Amniotic stem cell (primary cell): ENCODE measurements at places on chromosomes 13 and 19.

GRCh38 chr19:11373885-11374432 is 507 bp upstream of the SWSAP1 start:
- DNase-seq = no peak

DNA sequence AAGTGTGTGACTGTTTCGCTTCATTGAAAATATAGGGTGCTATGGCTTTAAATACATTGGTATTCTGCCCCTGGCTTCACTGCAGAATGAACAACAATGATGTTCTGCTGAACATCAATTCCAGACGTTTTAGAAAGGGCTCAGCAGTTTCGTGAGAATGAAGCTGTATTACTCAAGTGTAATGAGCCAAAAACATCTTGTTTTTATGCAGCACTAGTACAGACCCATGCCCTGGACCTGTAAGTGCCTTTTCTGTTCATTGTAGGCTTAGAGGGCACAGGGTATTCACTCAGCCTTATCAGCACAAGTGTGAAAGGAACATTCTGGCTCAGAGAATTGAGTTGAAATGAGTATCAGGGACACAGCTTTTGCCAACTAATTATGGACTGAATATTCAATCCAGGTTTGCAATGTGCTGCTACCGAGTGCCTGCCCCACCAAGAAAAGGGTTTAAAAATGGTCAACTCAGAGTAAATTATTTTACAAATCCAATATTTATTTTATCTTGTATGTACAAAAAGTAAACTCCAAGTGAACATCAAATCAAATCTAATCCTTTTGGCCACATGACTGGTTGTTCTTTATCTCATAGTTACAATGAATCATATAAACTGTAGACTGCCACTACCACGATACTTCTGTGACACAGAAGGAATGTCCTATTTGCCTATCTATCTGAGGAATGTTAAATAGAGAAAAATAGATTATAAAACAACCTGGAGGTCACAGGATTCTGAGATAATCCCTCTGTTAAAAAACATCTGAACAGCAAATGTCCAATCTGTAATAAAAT is 362.8 kb downstream of the NALCN start:
- no peak for DNase-seq

- no peak for DNase-seq
Measured at GRCh38 chr13:21641629-21642028, 29.2 kb upstream of the FGF9 start.

DNA sequence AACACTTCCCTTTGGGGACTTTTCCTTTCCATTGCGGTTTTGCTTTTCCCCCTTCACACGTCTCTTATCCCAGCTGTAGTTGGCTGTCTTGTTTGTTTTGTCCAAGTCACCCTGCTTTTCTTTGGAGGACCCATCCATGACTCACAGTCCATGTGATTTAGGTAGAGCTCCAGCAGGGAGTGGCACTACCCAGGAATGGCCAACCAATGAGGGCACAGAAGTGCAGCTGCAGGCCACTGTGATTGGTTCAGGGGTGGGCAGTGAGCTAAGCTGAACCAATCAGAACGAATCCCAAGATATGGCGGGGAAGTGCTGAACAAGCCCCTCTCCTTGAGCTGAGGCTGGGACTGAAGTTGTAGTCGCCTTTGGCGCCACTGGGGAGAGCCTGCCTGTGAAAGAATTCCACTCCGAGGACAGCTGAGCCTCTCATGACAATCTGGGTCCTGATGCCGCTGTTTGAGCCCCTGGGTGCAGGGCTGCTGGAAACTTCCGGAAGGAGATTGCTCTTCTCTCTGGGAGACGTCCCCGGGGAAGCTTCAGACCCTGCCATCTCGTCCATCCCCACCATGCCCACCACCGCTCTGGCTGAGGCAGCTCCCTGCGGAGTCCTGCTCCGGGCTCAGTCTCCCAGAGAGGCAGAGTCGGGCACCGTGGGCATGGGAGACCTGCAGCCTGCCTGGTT is 62.9 kb upstream of the URI1 start:
- DNase-seq = no peak

DNA sequence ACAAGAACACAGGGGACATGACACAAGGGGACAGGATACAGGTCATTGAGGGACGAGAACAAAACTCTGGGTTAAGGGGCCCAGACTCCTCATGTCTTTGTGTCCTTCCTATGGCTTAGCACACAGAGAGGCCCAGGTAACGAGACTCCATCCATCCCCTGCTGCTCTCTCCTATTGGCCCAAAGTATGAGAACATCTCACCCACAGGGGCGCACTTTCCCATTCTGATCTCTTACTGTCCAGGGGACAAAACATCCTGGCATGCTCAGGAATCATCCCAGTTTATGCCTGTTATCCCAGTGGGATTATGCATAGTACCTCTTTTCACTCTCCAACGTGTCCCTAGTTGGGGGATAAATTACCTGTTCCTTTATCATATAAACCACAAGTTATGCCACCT is 19.2 kb downstream of the C13orf42 start:
- DNase-seq = no peak

DNA sequence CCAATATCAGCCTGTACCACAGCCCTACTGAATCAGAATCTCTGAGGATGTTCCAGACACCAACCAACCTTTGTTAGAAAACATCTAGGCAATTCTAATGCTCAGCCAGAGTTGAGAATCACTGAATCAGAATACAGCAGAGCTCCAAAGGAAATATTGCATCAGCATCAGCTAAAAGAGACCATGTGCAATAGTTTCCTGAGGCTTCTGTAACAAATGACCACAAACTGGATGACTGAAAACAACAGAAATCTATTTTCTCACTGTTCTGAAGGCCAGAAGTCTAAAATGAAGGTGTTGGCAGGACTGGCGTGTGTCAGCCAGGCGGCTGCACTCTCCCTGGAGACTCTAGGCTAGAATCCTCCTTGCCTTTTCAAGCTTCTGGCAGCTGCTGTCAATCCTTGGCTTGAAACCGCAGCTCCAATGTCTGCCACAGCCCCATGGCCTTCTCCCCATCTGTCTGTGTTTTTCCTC is 1.2 kb upstream of the DCT start:
- DNase-seq = no peak

GRCh38 chr13:40640845-40641458 is 25.5 kb downstream of the FOXO1 start:
- DNase-seq = no peak

DNA sequence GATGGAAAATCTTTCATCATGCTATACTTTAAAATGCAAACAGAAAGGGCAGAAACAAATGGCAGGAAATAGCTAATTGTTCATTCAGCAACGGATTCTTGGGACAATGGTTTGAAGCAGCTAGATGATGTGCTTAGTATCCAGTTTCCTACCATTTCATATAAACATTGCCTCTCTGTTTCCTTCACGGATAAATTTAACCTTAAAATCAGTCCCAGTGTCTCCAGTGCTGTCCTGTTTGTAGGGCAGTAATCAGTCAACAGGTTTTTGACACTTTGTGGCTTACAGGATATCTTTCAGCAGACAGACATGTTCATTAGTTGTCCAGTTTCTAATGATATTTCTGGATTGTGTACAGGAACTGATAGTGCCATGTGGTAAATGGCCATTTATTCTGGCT is 24.7 kb upstream of the RB1 start:
- no peak for DNase-seq

GRCh38 chr19:6059988-6060599 is 50.2 kb downstream of the RFX2 start:
- no peak for DNase-seq

DNA sequence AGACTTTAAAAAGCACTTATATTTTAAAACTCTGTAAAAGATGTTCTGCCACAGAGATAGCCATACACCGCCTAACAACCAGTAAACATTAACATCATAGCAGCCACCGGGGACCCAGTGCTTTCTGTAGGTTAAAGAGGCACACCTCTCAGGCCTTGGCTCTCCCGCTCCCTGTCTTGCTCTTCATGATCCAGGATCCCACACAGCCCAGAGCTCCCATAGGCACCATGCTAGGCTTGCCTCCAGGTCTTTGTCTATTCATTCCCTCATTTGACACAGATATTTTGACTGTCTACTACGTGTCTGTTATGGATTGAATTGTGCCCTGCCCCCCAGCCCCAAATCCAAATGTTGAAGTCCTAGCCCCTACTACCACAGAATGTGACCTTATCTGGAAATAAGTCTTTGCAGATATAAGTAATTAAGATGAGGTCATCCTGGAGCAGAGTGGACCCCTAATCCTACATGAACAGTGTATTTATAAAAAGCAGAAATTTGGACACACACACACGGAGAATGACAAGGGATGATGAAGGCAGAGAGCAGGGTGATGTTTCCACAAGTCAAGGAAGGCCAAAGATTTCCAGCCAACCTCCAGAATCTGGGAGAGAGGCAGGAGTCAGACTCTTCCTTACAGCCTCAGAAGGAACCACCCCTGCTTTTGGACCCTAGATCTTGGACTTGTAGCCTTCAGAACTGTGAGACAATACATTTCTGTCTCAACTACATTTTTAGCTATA is 272.6 kb downstream of the DNAJC15 start:
- no peak for DNase-seq

DNA sequence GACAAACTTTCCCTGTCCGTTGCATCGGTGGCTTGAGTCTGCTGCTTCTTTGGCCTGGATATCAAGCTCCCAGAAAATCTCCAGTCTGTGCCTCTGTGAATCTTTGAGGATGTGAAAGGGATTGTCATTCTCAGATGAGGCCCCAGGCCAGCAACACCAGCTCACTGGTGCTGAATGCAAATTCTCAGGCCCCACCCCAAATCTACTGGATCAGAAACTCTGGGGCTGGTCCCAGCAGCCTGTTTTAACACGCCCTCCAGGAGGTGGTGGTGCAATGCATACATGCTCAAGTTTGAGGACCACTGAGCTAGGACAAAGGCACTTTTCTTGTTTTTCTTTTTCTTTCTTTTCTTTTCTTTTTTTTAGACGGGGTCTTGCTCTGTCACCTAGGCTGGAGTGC is 23.6 kb downstream of the TNFSF11 start:
- no peak for DNase-seq

DNA sequence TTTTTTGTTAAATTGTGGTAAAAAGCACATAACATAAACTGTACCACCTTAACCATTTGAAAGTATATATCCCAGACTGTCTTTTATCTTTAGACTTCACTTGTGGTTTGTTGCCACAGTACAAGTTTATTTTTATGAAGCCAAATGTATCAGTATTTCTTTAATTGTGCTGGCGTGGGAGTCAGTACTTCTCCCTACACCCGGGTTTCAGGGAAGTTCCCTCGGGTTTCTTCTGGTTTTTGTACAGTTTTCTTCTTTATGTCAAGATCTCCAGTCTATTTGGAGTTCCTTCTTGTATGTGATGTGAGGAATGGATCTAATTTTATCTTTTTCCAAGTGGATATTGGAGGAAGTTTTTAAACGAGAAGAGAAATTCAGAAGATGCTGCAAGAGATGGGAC is 20.5 kb downstream of the CCDC8 start:
- DNase-seq = no peak

DNA sequence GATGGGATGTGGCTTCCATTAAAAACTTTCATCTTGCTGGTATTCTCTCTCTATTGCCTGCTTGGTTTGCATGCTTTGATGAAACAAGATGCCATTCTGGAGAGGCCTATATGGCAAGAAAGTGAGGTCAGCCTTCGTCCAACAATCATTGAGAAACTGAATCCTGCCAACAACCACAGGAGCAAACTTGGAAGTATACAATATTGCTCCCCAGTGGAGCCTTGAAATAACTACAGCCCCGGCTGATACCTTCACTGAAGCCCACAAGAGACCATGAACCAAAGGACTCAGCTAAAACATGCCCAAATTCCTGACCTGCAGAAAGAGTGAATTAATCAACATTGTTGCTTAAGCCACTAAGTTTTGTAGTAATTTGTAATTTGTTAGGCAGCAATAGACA is 82.5 kb upstream of the FGF14 start:
- no peak for DNase-seq

DNA sequence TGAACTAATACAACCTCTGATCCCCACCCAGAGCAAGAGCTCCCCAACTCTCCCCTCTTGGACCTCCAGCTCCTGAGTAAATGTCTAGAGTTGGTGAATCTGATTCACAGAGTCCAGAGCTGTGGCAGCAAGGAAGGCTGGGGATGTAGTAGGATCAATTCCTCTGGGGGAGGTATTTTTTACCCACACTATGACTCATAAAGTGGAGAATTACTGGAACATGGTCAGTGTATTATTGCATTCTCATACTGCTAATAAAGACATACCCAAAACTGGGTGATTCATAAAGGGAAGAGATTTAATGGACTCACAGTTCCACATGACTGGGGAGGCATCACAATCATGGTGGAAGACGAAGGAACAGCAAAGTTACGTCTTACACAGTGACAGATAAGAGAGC is 496.7 kb downstream of the EFNB2 start:
- DNase-seq = peak; percentile 35

- no peak for DNase-seq
Measured at GRCh38 chr13:89082623-89083022, 1411.5 kb downstream of the SLITRK5 start.

DNA sequence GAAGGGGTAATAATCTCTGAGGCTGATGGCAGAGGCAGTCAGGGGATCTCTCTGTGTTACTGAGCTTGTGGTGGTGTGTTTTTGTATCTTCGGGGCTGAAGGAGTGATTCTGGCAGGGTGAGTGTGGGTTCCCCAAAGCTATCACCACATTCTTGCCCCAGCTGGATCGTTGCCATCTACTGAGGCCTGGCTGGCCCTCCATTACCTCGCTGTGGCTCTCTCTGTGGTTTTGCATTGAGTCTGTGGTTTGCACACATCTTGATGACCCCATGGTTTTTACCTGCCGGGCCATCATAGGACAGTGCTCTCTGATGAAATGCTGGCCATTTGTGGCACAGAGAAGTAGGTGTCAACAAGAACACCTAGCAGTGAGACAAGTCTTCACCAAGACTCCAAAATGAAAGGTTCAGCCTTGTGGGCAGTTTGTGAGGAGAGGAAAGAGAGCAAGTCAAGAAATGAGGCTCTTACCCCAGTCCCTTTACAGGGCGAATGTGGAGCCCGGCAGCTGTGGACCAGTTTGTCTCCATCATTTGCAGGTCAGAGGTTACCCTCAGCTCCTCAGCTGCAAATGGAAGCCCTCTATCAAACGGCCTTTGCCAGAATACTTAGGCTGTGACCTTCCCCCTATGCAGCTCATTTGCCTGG is 69.0 kb upstream of the NPAS1 start:
- no peak for DNase-seq

DNA sequence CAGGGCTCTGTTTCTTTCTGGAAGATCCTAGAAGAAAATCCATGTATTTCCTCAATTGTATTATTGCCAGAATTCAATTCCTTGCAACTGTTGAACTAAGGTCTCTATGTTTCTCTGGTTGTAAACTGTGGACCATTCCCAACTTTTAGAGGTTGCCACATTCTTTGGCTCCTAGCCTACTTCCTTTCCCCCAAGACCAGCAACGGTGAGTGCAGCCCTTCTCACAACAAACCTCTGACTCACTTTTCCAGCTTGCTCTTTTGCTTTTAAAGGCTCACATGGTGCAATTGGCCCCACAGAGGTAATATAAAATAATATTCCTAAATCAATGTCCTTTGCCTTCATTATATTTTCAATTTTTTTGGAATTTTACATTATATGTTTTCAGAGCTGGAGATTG is 371.3 kb downstream of the SLITRK5 start:
- no peak for DNase-seq

- no peak for DNase-seq
Measured at GRCh38 chr19:42201489-42202289, 15.8 kb downstream of the DEDD2 start.
